ENCODE measurements at places on chromosomes 2 and 18.
A peak's percentile ranks its signal among the peaks of the same experiment; 100 is the strongest.

DNA sequence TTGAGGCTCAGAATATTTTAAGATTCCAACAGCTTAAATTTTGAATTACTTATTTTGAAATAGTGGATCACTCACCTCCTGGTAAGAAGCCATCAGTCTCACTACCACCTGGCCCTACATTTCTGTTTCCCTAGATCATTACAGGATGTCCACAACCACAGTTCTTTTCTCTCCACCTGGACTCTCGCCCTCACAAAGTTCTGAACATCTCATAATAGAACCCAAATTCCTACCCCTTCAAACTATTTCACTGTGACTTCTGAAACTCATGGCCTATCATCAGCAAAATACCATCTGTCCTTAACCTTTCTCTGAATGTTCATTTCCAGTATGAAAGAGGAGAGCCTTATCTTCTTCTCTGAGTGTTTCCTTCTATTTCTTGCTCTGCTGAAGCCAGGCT is 299.2 kb upstream of the MGAT5 start:
- DNase-seq: no peak

DNA sequence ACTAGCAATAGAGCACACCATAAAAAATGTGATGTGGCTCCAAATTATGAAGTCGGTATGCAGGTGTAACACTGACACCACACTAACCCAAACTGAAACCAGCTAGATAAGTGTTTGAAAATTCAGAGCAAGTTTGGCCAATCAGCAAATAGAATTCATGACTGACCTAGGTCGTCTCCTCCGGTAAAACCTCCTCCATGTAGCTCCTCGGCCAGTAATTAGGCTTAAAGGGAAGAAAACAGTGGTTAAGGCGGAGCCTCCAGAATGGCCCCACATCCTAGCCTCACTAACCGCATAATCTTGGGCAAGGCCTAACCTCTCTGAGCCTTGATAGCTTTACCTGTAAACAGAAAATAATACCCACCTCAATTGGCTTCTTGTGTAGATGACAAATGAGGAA is 30.1 kb downstream of the C1D start:
- DNase-seq: no peak

- no peak for DNase-seq
These were observed 702 bp downstream of the OLA1 start for GRCh38 chr2:174247474-174248186.

GRCh38 chr2:204881655-204882054 is 336.4 kb downstream of the PARD3B start:
- peak; percentile 1 for DNase-seq

DNA sequence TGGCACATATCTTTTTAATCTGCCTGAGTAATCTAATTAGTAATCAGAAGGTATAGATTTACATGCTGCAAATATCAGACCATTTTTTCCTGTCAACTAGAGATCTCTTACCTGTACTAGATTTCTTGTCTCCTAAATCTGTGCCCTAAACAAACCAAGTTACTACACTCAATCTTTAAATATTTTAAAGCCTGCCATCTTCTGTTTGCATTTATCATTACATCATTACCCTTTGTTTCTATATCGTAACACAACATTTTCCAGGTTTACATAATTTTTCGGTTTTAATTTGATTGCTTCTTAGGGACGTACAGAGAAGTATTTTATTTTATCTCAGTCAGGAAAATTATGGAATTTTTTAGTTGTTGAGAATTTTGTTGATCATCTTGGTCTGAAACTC is 25.7 kb downstream of the PSMA8 start:
- no peak for DNase-seq

- no peak for DNase-seq
These were observed 15.5 kb downstream of the PXDN start for GRCh38 chr2:1728821-1729220.

DNA sequence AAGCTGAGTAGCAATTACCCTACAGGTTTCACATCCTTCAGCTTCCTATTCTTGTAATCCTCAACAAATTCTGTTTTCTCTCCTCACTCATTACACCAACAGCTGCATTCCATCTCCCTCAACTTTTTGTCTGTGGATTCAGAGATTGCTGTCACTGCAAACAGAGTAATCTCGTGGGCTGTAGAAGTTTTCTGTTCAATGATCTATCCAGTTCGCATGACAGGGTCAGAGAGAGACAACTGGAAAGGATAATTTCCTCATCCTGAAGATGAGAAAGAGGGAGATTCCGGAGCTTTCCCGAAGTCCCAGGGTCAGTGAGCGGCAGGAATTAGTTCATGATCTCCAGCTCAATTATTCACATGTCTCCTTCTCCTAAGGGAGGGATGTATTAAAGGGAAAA is 75.7 kb downstream of the MYO5B start:
- no peak for DNase-seq

DNA sequence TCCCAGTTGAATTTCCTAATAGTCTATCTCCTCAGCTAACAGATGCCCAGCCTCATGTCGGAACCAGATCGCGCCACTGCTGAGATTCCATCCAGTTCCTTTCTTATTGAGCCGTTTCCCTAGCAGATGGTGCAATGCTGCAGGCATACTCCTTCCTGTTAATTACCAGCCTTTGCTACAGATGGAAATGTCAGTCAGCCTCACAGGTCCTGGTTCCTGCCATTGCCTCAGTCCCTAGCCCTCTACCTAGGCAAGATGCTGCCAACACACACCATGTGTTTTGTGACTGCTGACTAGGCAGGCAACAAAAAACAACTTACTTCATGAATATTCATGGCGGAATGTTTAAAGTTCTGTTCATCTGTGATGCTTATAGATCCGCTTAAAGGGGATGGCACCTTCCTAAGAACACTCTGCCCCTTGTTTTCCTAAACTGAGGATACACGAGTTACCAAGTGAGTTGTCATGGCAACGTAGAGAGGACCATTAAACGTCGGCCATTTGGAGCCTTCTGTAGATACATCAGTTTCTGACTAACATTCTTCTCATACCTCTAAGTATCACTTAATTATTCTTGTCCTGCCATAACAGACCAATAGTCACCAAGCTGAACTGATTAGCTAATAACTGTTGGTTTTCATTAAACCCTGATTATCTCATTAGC is 749.5 kb downstream of the RNF144A start:
- no peak for DNase-seq

- no peak for DNase-seq
These were observed 23.4 kb upstream of the CREG2 start for GRCh38 chr2:101410746-101411145.

Measured in activated T-helper 1 cell treated with Interleukin-2 at 50 U/mL for 16 hours (primary cell).